ENCODE measurements at places on chromosomes 7 and 10.

GRCh38 chr10:89665302-89665701, 20.3 kb upstream of the PANK1 start:
- no peak for DNase-seq

DNA sequence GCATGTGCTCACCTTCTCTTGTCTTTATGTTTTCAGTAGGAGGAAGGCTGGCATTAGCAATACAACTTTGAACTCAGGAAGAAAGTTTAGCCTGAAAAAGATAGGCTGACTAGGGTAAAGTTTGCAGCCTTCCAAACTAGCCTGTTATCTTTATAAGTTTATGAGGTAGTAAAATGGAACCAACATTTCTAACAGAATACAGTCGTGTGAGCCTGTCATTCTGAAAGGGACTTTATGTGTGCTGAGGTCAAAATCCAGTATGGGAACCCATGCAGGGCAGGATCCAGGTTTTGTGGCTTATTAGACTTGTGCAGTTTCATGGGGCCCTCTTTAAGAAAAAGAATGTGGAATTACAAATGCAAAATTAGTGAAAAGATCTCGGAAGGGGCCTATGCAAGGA, 201.0 kb upstream of the PRPS1L1 start:
- DNase-seq = no peak

GRCh38 chr10:49153971-49154370, 20.1 kb upstream of the FAM170B start:
- DNase-seq = no peak

GRCh38 chr10:3635697-3636096, 149.3 kb downstream of the KLF6 start:
- DNase-seq = no peak

- DNase-seq = no peak
Measured at GRCh38 chr7:157301610-157302120, 35.1 kb upstream of the DNAJB6 start.

DNA sequence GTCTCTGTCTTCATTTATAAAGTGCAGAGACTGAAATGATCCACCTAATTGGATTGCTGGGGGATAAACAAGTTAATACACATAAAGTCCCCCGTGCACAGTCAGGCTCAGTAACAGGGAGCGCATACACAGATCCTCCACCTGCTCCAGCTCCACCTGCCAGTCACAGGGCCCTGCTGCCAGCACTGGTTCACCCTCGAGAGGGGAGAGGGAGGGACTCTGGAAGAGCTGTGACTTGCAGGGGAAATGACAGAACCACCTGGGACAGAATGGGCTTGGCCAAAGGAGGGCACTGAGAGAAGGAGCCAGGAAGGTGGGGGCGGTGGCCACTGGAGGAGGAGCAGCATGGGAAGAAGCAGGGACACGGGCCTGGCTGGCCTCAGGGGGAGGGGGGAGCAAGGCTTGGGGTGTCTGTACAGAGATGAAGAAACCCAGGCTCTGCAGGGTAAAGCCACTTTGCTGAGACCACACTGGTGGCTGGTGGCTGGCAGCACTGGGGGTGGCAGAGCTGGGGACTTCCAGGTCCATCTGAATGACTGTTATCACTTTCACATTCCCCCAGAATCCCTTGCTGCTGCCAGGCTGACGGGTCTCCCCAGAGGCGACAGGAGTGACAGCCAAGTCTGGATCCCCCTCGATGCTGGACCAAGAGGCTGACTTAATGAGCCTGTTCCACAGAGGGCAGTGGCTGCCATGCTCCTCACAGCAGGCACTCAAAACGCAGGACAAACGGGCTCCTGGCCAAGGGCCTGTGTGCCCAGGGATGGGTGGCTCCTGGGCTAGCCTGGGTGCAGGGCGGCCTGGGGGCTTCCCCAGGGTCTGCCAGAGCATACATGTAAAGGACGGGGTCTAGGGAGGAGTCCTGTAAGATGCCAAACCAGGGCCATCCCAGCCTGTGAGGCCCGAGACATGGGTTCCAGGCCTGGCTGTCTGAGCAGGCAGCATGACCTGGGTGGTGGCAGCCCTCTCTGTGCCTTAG, 151.1 kb downstream of the SH3PXD2A start:
- no peak for DNase-seq

DNA sequence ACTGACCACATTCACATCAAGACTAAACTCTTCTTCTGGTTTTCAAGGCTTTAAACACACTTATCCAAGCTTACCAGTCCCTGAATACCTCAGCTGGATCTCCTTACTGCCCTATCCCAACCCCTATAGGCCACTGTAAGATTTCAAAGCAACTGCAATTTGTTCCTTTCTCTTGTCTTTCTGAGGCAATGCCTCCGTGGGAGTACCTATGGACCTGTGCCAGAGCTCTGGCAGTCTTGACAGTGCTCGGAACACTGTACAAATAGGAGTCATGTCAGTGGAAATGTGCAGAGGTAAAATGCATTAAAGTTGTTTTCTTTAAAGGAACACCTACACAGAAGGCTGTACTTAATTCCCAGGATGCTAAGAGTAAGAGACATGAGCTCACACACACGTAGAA, 124.7 kb downstream of the CNOT4 start:
- no peak for DNase-seq

DNA sequence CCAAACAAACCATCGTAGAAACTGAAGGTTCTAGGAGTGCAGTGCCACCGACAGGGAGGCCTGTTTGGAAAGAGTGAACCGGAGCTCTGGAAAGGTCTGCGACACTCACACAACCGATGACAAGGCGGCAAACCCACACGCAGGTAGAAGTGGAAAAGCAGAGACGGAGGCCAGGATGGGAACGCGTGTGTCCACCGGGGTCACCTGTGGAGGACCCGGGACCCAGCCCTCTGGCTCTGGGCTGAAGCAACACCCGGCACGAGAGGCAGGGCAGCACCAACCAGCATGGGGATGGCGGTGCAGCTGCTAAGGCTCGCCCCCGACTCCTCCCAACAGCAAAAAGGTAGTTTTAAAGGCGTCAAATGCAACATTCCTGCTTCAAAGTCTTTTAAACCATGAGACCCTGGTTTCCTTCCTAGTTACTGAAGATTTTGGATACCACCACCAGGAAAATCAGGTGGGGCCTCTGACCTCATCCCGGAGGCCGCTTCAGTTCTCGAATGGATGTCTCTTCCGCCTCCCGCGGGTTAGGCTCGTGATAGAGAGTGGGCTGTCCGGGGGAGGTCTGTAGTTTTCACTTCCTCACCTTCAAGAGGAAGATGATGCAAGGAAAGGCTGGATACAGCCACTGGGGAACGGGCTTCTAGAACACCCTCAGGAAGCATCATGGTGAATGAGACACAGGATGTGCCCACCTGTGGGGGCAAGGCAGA, 115.5 kb downstream of the SMURF1 start:
- no peak for DNase-seq

- no peak for DNase-seq
Measured at GRCh38 chr7:45417268-45417667, 156.9 kb upstream of the ADCY1 start.

DNA sequence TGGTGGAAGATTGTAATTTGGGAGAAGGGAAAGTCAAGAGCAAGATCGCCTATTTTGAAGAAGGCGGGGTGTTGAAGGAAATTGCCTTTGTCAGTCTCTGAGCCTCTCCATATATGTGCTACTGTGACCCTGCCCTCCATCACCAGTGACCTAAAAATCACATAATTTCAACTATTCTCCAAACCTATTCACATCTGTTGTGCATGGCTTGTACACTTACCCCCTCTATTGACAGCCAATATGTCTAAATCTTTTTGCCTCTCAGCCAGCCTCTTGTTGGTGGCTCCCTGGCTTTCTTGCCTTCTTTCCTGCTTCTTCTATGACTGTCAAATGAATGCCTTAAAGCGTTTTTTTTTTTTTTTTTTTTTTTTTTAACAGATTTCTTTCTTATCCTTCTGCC, 295.6 kb downstream of the AUTS2 start:
- DNase-seq = no peak

Measured in stimulated activated CD4-positive, alpha-beta T cell treated with anti-CD3 and anti-CD28 coated beads, Interleukin-4, amount 100 ng/mL, for 24 hours (primary cell).